Fibroblast of lung (primary cell): ENCODE measurements at places on chromosomes 1 and 21. TPM values are rescaled to one million over a fixed set of nuclear protein-coding genes. Genes with fewer than 3 reads are reported as not detected.

The SLFNL1 gene
- 0.51 and 0.66 TPM in 2 replicates for total RNA-seq

GRCh38 chr1:115654125-115654524, 12.4 kb downstream of the VANGL1 start:
- DNase-seq, result no peak

The ANXA9 gene
- total RNA-seq, result under 0.01 and 0.33 TPM in 2 replicates

- DNase-seq, result peak; percentile 70
Measured at GRCh38 chr1:156748670-156749418, 2.6 kb downstream of the HDGF start.

GRCh38 chr1:46533179-46533864, 18.1 kb downstream of the KNCN start:
- peak; percentile 63 for DNase-seq

The SELENBP1 gene
- total RNA-seq, result 59.6 and 65.9 TPM in 2 replicates

The TRIM33 gene
- total RNA-seq, result 19.3 and 21.5 TPM in 2 replicates

DNA sequence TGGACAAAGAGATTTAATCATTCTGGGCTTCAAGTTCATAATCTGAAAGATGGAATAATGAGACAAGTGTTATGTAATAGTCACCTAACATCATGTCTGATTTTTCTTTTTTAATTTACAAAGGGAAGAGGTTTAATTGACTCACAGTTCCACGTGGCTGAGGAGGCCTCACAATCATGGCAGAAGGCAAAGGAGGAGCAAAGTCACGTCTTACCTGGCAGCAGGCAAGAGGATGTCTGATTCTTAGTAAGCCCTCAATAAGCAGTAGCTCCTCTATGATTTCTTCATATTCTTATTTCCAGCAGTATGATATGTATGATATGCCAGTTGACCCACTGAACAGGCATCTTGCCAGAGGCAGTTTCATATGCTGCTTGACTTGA, 152.7 kb downstream of the S1PR1 start:
- DNase-seq, result no peak

- no peak for DNase-seq
Measured at GRCh38 chr1:72412286-72412685, 129.9 kb upstream of the NEGR1 start.

GRCh38 chr1:167065471-167065870, 24.7 kb downstream of the GPA33 start:
- no peak for DNase-seq

GRCh38 chr1:38273196-38273804, 226.7 kb upstream of the POU3F1 start:
- DNase-seq, result peak; percentile 3

The MXRA8 gene
- total RNA-seq, result 262 and 397 TPM in 2 replicates

DNA sequence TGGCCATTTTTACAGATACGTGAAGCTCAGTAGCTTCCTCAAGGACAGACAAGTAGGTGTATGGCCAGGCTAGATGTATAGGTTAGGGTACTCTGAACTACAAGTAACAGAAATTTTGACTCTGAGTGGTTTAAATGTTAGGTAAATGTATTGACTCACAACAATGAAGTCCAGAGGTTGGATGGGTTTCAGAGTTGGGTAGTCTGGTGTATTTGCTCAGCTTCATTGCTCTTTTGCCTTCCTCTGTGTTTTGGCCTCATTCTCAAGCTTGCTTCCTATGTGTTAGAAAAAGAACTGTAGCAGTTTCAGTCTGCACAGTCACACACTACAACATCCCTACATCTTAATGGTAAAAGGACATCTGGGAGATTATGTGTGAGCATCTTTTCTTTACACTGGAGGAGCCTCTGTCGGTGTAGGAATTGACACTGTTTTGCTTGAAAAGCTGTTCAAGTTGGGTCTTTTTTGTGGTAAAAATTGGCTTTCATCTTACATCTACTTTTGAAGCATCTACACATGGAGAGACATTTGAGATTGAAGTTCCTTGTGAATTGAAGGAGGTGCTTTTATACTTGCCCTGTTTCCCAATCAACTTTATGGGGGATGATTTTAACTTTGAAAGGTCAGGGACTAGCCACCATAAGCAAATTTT, 64.4 kb downstream of the MAST2 start:
- DNase-seq, result no peak

DNA sequence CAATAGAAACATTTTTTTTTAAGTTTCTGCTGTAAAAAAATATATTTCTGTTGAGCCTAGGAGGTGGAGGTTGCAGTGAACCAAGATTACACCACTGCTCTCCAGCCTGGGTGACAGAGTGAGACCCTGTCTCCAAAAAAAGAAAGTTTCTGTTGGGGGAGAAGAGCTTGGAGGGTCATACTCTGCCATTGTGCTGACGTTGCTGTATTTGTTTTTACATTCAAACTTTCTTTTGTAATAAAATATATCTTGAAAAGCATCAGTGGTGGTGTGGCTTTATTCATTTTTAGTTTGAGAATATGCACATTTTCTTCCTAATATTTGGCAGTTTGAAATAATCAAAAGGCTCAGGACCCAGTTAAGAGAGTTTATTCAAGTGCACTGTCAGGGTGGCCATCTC, 64.6 kb downstream of the URB2 start:
- no peak for DNase-seq

The ST6GALNAC5 gene
- 0.83 and 1.3 TPM in 2 replicates for total RNA-seq

- DNase-seq, result no peak
Measured at GRCh38 chr1:36256558-36257374, 32.5 kb downstream of the THRAP3 start.

DNA sequence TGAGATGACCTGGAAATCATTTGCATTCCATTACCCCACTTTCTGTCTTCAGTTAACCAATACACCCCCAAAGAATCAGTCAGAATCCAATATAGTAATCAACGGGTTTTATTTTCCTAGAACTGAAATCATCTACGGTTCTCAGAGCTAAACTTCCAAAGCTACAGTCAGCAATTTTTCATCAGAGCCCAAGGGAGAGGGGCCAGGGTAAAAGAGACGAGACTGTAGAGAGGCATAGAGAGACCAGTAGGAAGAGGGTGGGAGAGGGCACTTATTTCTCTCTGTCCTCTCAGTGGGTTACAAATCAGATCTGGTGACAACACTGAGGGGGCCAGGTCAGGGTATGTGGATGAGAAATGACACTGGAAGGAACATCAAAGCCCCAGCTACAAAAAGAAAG, 1.1 kb upstream of the MRPL24 start:
- DNase-seq, result no peak

The LCE3D gene
- not detected in 2 replicates for total RNA-seq

DNA sequence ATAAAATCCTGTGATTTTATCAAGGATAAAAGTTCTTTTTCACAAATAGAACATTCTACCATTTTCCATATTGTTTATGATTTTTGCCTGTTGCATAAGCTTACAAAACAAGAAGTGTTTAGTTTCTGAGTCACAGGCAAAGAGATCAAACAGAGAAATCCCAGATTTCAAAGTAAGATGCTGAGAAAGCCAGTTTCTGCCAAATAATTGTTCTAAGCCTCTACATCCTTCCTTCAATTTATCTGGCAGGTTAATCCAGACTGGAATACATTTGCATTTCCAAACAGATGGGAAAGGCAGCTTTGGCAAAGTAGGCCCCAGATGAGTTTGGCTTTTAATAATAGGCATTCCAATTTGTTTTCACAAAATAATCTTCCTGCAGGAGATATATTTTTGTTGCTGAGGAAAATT, 2.5 kb downstream of the SLC1A7 start:
- DNase-seq, result peak; percentile 46

GRCh38 chr1:53619367-53620060, 119.5 kb downstream of the GLIS1 start:
- no peak for DNase-seq

The SFPQ gene
- 138 and 146 TPM in 2 replicates for total RNA-seq
